ENCODE measurements at places on chromosomes 12 and 14.

GRCh38 chr14:58730792-58731464, 93.2 kb downstream of the DACT1 start:
- DNase-seq = no peak

GRCh38 chr12:53327435-53328042, 6.1 kb upstream of the AAAS start:
- no peak for DNase-seq

GRCh38 chr12:26832822-26833742, at the start of gene ITPR2:
ITPR2 (minus strand) TSS chr12:26833194; CDS start chr12:26832781, 413 bp downstream.
- peak; percentile 94 for DNase-seq

- no peak for DNase-seq
These were observed 135.2 kb upstream of the PDE3A start for GRCh38 chr12:20232931-20233675.

Data from stimulated activated CD4-positive, alpha-beta T cell treated with anti-CD3 and anti-CD28 coated beads, Interleukin-12 subunit alpha, Interleukin-12 subunit beta, amount 100 ng/mL, for 4 hours (primary cell).